ENCODE measurements at places on chromosomes 12 and 14. TPM values are rescaled to one million over a fixed set of nuclear protein-coding genes. Genes with fewer than 3 reads are reported as not detected.

The CLEC9A gene
- total RNA-seq, result not detected

The ANG gene
- total RNA-seq, result 9.2 TPM

The MAPKAPK5 gene
- 29.6 TPM for total RNA-seq

The MAGOHB gene
- total RNA-seq, result 116 TPM

The OVCH1 gene
- total RNA-seq, result not detected

The KCNK13 gene
- not detected for total RNA-seq

The TAS2R14 gene
- 3.3 TPM for total RNA-seq

The TRIM9 gene
- total RNA-seq, result 0.48 TPM

The ACSM4 gene
- not detected for total RNA-seq

The RNASE3 gene
- not detected for total RNA-seq

The AQP6 gene
- not detected for total RNA-seq

The ISM2 gene
- total RNA-seq, result not detected

The C12orf50 gene
- not detected for total RNA-seq

The GLS2 gene
- not detected for total RNA-seq

The ACVRL1 gene
- 4.1 TPM for total RNA-seq

The LRRC10 gene
- not detected for total RNA-seq

The TBX5 gene
- not detected for total RNA-seq

The PARPBP gene
- total RNA-seq, result 30.0 TPM

The ALX1 gene
- 11.5 TPM for total RNA-seq

The PLCZ1 gene
- total RNA-seq, result not detected

The TSHR gene
- total RNA-seq, result not detected

The CMKLR1 gene
- 1.5 TPM for total RNA-seq

The CIDEB gene
- total RNA-seq, result not detected

The FOS gene
- 22.0 TPM for total RNA-seq

The TCL1B gene
- total RNA-seq, result not detected

The BICD1 gene
- total RNA-seq, result 10.0 TPM

The HOTAIR gene
- 1.6 TPM for total RNA-seq

The HVCN1 gene
- total RNA-seq, result 1.6 TPM

The NEUROD4 gene
- total RNA-seq, result not detected

The KCNA5 gene
- 0.02 TPM for total RNA-seq

The ALDH1L2 gene
- total RNA-seq, result 9.6 TPM

Data from H4 (cell line).